ENCODE measurements at places on chromosomes 6 and 20.

DNA sequence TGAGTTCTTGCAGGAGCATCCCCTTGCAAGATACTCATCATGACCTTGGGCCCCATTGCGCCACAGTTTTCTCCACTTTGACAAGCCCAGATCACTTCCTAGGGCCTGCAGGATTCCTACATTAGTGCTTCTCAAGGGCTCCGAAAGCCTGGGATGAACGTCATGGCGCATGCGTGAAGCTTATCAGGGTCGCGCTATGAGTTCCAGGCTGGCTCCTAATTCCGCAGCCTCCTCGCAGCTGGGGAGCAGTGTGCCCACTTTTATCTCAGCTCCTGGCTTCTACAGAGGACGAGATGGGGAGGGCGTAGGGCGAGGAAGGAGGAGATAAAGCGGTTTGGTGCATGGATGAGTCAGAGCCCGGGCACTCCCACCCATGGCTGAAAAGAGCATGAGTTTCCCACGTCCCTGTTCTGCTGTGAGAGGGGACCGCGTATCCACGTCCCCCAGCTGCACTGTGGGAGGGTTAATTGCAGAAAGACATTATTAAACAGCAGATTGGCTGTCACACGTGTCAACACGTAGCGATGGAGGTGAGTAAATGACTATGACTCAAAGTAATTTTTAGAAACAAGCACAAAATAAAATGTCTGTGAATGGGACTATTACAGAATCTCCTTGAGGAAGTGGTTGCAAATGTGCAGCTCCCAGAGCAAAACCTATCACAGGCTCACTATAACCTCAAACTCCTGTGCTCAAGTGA lies 72.9 kb upstream of the DSP start:
- no peak for DNase-seq

DNA sequence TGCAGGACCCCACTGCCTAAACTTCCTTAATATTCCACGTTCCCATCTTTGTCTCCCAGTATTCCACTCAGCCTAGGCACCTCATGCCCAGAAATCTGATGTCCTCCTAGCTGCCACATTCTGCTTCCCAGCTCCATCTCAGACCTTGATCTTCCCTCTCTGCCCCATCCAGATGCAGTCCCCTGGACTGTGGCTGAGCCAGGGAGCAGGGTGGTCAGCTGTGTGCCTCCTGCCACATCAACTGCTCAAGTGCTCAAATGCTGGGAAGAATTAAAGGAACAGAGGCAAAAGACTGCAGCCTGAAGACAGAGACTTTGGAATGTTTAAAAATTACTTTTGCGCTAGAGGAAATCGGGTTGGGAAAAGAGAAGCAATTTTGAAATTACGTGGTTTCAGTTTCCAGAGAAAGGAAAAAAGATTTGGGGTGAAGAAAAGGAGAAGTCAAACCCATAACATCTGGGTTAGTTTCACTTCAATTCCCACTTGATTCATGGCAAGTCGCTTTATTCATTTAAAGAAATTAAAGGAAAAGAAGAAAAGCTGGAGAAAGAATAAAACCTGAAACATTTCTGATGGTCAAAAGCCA lies 704.8 kb downstream of the PTPRT start:
- no peak for DNase-seq

DNA sequence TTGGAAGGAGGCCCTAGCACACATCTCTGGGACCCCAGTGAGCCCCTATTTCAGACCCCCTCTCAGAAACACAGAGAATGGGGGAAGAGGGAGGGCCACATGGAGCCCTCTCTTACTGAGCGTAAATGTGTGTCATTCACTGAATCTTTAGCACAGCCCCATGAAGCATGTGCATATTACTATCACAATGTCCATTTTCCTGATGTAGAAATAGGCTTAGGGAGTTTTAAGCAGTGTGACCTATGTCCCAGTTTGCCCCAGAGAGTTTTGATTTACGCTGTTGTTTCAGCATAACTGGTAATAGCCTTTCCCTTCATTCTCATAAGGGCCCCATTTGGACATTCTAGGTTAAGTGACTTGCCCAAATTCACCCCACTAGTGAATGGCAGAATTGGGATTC lies 25.0 kb upstream of the TCP11 start:
- DNase-seq, result no peak

DNA sequence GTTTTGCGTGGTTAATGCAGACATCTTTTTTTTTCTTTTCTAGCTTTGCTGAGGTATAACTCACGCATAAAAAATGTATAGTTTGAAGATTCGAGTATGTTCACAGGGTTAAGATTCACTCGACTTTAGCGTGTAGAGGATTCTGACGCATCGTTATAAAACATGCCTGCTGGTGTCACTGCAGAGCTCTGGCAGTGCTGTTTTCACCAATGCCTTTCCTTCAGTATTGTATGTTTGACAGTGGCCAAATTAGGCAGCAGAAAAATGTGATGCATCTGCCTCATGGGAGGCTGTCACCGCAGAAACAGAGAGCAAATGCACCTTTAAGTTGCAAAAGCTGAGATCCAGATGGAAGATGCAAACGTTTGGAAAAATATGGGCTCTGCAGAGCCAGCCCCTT lies 18.0 kb upstream of the SIRPB2 start:
- DNase-seq, result no peak

DNA sequence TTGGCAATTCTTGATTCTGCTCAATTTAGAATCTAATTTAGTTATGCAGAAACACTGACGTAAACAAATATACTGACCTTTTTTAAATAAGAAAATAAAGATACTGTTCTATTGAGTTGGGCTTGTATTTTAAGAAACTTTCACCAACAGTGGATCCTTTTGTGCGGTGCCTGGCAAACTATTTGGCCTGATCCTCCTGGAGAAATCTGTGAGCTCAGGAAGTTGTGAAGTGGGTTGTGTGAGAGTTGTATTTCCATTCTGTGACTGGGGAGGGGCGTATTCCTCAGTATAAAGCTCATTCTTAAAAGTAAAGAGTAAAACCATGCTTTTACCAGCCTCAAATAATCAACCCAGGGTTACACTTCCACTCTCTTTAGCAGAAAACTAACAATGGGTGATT lies 85.6 kb downstream of the SEL1L2 start:
- no peak for DNase-seq

DNA sequence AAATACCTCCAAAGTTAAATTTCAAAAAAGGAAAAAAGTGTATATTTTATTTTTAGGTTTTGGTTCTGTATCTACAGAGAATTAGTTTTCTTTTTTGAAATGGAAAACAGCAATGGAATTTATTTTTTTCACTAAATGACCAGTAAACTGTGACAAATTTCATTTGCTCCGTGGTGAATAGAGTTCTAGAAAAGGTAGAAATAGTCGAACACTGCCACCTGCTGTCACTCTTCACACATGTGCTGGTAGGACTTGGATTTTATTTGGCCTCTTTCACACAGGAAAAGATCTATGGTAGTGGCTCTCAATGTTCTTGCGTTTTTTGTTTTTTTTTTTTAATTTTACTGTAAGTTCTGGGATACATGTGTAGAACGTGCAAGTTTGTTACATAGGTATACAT lies 312.5 kb downstream of the EYA4 start:
- DNase-seq, result no peak

DNA sequence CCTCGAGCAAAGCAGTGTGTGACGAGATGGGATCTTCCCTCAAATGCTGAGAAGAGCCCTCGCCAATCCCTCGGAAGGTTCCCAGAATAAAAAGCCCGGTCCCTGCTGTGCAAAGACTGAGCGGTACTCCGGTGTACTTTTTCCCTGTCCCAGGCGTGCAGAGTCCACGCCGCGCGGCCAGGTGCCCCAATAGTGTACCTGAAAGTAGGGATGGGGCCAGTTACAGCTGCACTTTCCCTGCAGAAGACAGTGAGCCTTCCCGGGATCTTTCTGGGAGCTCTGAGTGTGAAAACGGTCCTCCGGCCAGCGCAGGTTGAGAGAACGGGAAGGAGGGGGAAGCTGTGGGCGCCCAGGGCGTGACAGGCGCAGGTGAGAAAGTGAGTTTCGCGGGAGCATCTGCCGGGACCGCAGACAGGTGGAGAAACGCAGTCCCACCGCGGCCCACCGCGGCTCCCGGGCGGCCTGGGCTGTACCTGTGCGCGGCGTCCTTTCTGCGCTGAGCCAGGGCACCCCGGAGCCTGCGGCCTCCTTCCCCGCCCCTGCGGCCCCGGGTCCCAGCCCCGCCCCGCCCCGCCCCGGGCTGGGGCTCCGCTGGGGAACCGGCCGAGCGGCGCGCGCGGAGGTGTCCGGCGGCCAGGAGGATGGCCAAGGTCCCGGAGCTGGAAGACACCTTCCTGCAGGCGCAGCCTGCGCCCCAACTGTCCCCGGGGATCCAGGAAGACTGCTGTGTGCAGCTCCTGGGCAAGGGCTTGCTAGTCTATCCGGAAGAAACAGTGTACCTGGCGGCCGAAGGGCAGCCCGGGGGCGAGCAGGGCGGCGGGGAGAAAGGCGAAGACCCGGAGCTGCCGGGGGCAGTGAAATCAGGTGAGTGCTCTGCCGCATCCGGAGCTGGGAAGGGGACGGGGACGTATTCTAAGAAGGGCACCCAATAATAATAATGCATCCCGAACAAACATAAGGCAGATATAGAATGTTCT lies at the start of gene RFX6:
TSS of gene RFX6 (plus strand) at position 608 of the 977 bp plus-strand sequence. CDS start at position 642, 34 bp downstream.
- DNase-seq, result peak; percentile 41

- no peak for DNase-seq
These were observed 100.1 kb downstream of the CDC5L start for GRCh38 chr6:44487586-44487985.

- no peak for DNase-seq
These were observed 45.3 kb downstream of the ZNF292 start for GRCh38 chr6:87200469-87201175.

GRCh38 chr6:148222846-148223245 lies 119.8 kb upstream of the SASH1 start:
- no peak for DNase-seq

DNA sequence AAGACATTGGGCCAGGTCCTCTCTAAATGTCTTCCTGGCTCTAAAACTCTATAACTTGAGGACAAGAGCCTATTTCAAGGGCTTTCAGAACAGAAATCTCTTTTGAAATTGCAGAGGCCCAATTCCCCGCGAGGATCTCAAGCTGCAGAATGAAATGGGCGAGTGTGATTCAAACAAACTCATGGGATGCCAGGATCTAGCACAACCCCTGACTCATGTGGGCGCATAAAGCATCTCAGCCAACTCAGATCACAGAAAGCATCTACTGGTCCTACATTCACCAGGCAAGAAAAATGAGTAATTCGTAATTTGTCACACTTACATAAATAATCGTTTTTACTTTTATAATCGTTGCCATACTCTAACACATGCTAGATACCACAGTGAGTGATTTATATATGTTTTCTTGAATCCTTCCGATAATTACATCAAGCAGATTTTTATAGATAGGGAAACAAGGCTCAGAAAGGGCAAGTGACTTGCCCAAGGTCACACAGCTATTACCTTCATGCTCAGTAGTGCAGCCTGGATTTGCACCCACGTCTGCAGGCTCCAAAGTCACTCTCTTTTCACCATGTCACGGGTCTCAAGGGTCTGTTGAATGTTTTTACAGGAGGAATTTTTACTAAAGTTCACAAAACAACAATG lies 26.2 kb downstream of the FOXF2 start:
- DNase-seq, result no peak

DNA sequence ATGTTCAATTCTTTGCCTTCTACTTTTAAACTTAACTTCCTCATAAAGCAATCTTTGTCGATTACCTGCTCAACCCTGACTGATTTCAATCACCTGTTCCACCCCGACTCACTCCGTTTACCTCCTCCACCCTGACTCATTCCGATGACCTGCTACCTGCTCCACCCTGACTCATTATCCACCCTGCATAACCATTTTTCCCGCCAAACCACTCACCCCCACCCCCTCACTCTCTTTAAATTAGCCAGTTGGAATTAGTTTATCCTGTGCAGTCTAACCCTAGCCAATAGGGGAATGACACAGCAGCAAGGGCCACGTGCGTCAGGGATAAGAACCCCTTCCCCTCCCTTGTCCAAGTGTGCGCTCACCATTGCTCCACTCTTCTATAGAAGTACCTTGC lies 56.7 kb upstream of the MRAP2 start:
- DNase-seq, result no peak

DNA sequence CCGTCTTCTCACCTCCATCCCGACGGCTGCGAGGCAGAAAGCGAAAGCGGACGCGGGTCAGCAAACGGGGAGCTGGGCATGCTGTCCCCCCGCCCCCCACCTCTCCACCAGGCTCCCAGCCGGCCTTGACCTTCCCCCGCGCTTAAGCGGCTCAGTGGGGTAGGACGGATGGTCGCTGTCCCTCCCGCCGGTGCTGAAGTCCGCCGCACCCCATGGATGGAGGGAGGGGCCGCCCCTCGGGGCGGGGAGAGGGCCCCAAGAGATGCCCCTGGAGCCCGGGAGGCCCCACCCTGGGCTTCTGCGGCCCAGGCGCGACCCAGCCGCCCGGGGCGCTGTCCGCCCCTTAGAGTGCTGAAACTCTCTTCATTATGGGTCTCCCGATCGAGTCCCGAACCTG lies at the start of gene KCNB1:
TSS of gene KCNB1 (minus strand) at position 48 of the 397 bp plus-strand sequence. CDS start 188 bp downstream, outside the sequence.
- DNase-seq, result peak; percentile 89

GRCh38 chr6:53960311-53960710 lies 150.9 kb upstream of the MLIP start:
- no peak for DNase-seq

DNA sequence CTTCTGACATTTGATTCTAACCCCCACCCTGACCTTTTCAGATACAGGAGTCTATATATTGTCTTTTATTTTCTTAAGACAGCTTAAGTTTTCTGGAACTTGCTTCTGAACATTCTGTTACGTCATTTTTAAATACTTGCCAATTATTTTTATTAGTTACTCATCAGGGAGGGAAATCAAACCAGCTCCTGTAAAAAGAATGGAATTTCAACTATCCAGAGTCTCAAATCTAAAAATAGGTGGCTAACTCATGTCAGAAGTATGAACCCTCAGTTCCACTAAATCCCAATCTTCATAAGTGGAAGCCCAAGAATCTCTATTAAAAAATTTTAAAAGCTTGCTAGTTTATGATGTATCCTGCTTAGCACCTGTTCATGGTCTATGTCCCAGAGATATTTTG lies 900.0 kb downstream of the KIF16B start:
- no peak for DNase-seq

DNA sequence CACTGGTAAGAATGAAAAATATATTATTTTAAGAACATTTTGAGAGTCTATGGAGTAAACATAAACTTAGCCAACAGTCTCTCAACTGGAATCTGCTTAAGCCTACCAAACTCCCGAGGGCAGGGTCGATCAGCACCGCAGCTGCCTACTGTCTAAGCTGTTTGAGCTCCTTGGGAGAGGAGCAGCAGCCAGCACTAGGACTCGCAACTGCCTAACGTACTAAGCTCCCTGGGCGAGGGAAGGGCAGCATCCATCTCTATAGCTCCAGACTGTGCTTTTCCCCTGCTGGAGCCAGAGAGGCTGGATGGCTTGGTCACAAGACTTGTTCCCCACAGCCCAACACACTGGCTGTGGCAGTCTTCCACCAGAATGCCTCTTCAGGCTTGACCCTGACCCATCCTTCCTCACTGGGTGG lies 96.4 kb downstream of the MOXD1 start:
- DNase-seq, result no peak
